ENCODE measurements at places on chromosomes 16 and 17.
A peak's percentile ranks its signal among the peaks of the same experiment; 100 is the strongest.

- DNase-seq: no peak
Measured at GRCh38 chr16:74991593-74992403, 6.9 kb upstream of the WDR59 start.

- no peak for DNase-seq
Measured at GRCh38 chr16:22034503-22034902, 26.6 kb downstream of the MOSMO start.

DNA sequence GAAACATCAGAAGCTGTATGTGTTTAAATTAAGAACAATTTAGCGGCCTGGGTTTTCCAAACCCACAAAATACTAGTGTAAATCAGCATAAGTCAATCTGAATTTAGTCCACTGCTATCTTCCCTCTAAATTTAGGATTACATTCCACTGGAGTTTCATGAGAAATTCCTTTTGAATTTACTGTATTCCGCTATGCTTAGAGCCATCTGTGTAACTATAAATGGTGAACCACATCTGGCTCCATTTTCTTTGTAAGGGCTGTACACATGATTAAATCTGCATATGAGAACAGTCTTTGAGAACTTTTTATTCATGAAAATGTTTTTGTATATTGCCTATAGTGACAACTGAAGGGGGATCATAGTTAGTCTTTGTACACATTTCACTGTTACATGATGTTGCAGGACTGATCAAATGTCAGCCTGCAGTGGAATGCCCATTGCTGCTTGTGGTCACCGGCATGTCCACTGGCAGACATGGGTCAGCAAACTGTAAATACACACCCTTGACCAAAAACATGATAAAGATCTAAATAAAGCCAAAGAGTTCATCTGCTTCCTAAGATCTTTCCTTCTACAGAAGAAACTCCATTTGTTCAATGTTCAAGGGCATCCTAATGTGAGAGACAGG lies 36.8 kb downstream of the RPGRIP1L start:
- DNase-seq: no peak

DNA sequence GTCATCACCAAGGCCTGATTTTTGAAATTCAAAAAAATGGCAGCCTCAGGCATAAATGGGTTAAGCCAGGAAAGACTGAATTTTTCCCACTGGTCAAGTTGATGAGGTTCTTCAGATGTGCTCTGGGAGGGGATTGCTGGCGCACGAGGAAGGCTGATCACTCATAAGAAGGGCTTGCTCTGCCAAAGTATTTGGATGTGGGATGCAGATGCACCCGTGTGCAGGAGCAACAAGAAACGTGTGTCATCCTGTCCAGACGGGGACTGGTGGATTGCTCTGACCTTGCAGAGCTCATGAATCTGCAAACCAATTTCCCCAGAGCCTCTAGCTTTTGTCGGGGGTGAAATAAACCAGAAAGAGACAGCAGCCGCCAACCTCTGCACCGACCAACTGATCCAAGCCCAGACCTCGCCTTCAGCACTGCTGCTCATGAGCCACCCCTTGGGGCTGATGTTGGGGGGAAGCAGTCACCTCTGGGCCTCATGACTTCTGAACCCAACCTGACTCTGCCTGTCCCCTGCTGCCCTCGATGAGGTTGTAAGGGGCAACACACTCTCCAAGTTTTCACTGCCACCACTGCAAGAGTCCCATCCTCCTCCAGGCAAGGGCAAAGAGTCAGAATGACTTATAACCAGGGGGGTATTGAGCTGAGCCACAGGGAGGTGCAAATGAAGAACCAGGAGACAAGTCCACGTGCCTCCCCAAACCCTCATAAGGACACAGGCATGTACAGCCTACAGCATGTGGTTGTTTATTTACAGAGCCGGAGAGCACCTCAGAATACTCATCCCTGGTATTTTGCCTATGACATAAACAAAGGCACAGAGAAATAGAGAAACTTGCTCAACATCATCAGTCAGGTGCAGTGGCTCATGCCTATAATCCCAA lies 452.0 kb downstream of the SOX9 start:
- no peak for DNase-seq

GRCh38 chr17:78121801-78122215 lies 6.7 kb downstream of the TMC6 start:
- DNase-seq: no peak

GRCh38 chr17:59470624-59471297 lies 94.6 kb upstream of the DHX40 start:
- no peak for DNase-seq

DNA sequence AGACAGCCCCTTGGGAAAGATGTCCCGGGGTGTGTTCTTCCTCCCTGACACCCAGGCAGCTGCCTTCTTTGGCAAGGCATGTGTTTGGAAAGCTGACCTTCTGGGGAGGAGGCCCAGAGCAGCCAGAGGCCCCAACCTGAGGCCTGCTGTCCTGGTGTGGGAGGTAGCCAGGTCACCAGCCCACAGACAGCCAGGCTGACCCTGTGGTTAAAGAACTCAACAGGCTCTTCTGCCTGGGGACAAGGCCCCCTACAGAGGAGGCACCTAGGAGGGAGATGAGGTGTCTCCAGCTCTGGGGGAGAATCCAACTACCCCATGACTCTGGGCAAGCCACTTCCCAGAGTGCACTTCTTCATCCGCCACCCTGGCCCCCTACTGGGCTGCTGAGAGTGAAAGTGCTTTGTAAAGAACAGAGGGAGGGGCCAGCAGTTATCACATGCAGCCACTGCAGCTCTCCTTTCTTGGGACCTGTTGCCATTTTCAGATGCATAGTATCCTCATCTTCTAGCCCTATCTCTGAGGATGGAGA lies 13.1 kb upstream of the SREBF1 start:
- peak; percentile 85 for DNase-seq

- no peak for DNase-seq
Measured at GRCh38 chr17:15742051-15742795, 10.1 kb downstream of the TBC1D26 start.

- no peak for DNase-seq
Measured at GRCh38 chr17:9237661-9238301, 216.5 kb downstream of the NTN1 start.

GRCh38 chr17:51365090-51365489 lies 104.7 kb downstream of the UTP18 start:
- no peak for DNase-seq

DNA sequence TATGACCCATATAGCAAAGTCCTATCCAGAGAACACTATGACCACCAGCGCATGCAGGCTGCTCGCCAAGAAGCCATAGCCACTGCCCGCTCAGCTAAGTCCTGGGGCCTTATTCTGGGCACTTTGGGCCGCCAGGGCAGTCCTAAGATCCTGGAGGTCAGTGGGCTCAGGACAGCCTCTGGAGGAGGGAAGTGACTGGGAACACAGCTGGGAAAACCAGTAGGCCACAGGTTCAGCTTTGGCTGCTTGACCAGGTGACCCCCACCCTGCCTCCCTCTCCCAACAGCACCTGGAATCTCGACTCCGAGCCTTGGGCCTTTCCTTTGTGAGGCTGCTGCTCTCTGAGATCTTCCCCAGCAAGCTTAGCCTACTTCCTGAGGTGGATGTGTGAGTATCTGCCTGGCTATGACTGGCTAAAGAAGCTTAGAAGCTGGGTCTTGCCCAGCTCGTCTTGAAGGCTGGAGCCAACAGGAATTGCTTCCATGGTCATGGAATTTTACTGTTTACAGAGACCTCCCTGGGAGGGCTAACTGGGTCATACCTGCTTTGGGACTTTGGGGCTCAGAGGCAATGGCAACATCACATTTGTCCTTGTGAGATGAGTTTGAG lies 1.5 kb upstream of the OVCA2 start:
- no peak for DNase-seq

DNA sequence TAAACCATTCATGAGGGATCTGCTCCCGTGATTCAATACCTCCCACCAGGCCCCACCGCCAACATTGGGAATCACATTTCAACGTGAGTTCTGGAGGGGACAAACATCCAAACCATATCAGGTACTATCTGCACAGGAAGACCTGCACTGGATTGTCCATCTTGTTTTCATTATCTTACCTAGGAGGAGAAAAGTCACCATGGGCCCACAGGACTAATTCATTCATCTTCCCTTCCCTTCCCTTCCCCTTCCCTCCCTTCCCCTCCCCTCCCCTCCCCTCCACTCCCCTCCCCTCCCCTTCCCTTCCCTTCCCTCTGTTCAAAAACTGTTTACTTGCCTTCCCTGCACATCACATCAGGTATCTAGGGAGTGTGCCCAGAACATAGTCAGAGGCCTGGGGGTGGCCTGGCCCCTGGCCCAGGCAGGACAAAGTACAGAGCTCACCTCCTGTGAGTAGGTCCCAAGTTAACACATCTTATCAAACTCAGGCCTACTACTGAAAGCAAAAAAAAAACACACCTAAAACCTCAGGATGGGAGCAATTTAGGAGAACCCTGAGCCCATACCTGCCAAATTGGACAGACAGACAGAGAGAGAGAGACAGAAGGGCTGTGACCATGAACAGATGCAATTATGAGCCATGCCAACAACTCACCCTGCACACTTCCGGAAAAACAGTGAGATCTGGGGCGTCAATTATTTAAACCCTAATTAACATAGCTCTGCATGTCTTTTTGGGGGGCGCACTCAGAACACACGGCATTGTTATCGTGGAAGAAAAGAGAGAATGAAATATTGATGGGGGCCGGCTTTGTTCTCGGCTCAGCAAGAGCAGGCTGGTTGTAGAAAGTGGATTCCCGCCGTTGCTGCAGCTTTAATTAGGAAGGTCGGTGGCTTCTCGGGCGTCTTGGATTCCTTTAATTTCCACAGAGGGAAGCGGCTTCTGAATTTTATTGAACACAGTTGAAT lies 151.2 kb downstream of the IRX5 start:
- DNase-seq: no peak

GRCh38 chr17:13626703-13627102 lies 25.0 kb upstream of the HS3ST3A1 start:
- DNase-seq: no peak

DNA sequence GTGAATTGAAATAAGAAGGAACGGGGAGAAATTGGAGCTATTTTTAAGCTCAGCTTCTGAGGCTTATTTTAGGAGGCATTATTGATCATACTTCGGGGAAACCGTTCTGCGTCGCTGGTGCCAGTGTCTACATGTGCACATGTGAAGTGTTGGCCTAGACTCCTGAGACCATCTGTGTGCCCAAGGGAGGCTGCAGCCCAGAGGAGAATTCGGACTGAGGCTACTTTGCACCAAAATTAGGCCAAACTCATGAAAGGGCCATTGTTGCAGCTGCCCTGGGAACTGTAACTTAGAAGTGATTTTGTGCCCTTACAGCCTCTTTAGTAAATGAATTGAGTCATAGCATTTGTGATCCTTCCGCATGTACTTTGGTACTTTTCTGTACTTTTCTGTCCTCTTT lies 102.0 kb upstream of the NOL11 start:
- no peak for DNase-seq

DNA sequence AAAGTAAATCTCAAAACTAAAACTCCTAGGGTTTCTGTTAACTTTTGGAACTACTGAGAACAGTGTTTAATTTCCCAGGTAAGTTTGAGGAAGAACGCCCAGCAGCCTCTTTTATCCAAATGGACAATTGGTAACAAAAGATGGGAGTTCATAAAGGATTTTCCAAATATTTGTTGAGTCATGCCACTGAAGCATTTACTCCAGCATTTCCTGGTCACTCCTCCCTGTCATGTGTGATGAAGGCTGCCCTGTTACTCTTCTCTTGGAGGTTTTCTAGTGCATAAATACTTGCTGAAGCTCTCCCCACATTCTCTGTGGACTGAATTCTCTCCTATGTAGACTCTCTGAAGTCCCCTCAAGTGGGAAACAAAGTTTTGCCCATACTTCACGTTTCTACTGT lies 16.5 kb downstream of the ZNF75A start:
- no peak for DNase-seq

DNA sequence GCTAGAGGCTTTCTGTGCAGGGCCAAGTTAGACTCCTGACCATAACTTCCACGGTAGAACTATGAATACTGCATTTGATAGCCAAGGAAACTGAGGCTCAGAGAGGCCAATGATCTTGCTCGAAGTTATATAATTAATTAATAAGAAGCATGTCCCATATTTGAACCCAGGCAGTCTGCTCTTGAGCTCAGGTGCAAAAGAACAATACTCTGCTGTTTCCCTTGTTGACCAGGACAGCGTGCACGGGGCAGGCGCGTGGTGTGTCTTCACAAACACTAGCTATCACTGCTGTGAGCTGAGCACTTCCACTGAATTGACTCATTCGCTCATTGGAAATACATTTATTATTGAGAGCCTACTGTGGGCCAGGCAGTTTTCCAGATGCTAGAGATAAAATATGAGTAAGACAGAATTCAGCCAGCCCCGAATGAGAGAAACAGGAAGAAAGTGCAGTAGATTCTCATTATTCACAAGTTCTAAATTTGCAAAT lies 1.6 kb downstream of the CHD9 start:
- DNase-seq: peak; percentile 52

GRCh38 chr17:76478730-76479514 lies 11.5 kb downstream of the AANAT start:
- DNase-seq: no peak

- DNase-seq: no peak
Measured at GRCh38 chr17:4108397-4108796, 34.4 kb downstream of the ZZEF1 start.

GRCh38 chr17:42291129-42291528 lies 2.8 kb downstream of the STAT5A start:
- DNase-seq: no peak
